ENCODE measurements at places on chromosomes 4 and X.

DNA sequence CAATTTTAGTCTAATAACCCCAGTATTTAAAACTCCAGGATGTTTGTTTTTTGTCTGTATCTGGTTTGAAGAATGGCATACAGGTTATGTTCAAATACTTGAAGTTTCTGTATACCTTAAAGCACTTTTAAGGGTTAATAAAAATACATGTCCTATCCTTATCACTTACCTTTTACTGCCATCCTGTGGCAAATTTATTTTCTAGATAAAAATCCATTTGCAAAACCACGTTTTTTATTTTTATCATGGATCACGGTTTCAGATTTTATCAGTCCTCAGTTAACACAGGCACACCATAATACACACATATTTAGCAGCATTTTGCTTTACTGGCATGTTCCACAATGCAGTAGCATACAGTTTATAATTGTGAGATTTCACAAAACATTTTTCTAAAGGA lies 113.3 kb upstream of the H2AZ1 start:
- no peak for DNase-seq

DNA sequence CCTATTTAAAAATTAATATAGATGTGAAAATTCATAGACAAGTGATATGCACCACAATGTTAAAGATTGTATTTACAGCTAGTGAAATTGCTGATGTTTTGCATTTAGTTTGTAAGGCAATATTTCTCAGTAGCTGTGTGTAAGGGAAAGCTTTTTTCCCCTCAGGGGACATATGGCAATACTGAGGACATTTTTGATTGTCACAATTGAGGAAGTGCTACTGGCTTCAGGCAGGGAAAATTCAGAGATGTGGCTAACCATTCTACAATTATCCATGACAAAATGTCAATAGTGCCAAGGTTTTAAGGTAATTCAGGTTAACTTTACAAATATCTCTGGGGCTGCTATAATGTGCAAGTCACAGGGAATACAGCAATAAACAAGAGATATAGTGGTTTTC lies 66.1 kb upstream of the IL15 start:
- no peak for DNase-seq

DNA sequence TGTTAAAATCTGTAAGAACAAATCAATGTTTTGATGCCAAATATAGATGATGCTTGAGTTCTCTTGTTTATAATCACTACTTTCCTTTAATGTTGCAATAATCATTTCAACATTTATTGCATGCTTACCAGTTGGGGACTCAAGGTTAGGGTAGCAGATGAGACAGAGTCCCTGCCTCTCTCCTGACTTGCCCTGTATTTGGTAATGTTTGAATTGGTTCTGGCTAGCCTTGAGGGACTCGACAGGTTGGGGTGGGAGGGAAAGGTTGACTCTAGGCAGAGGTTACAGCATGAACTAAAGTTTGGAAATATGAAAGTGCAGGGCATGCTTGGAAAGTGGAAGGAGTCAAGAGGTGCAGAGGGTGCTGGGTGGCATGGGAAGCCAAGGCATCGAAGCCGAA lies 2.0 kb downstream of the SEC24B start:
- no peak for DNase-seq

DNA sequence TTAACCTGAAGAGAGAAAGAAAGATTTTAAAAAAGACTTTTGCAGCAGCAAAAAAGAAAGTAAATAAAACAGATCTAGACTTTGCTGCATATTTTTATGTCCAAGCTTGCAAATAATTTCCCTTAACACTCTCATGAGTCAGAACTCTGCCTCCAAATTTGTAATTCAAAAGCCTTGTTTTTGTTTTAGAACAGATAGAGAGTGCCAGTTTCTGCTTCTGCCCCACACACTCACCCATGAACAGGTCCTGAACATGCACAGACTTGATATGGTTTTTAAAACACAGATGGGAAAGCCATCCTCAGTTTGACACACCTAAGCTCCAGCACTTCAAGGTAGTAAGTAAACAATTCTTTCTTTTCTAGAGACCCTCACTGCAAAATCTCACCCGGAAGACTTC lies 39.7 kb upstream of the VCX3B start:
- DNase-seq = no peak

GRCh38 chr4:10158333-10158942 lies 41.8 kb upstream of the WDR1 start:
- no peak for DNase-seq
